MG63 (cell line): ENCODE measurements at places on chromosomes 2 and 18. TPM values are rescaled to one million over a fixed set of nuclear protein-coding genes. Genes with fewer than 3 reads are reported as not detected.

DNA sequence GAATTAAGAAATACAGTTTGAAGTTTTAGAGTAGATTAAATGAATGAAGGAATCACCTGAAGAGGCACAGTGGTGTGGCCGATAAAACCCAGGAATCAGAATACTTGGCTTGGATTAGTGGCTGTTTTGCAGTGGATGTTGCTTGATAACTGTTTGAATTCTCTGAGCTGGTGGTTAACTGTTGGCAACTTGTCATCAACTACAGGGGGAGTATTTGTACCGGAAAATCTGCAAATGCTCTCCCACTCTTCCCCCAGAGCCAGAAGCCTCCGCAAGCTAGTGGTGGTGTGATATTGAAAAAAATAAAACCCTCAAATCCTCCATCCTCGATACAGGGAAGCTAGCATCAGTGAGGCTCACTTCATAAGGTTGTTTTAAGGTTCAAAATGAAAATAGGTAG, 326.7 kb downstream of the DPP10 start:
- DNase-seq = no peak

DNA sequence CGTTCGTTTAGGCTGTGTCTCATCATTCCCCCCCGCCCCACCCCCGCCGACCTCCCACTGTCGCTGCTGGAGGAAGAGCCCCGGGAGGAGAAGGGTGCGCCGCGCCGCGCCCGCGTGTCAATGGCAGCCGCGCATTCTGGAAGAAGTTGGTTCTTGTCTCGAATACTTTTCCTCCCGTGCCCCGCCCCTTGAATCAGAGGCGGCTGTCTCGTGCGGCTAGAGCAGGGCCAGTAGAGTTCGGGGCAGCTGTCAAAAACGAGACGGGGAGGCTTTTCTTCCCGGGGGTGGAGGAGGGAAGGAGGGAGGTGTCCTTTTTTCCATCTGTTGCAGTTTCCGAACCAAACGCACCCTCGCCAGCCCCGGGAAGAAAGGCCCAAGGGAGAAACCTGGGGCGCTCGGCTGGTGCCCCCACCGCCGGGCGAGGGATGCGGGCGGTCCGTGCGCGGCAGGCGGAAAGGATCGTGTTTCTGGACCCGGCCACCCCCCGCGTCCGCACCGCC, 410 bp upstream of the TGIF1 start:
- DNase-seq = peak; percentile 84

GRCh38 chr2:185484602-185485001, 254.0 kb upstream of the FSIP2 start:
- DNase-seq = no peak

DNA sequence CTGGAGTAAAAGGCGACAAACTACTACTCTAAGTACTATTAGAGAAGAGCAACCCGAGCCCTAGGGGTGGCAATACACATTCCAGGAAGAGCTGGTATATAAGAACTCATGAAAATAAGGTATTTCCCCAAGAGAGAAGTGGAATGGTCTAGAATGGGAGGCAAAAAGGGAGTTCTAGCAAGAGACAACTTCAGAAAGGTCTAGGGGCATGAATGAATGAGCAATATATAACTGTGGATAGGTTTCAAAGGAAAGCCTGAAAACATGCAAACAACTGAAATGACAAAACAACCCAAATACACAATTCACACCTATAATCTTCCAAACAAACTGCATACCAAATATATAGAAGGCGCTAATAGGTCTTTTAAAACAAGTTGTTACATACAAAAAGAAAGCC, 22.2 kb downstream of the TRIP12 start:
- DNase-seq = no peak

- no peak for DNase-seq
These were observed 750 bp upstream of the CCDC150 start for GRCh38 chr2:196638765-196639164.

The RIT2 gene
- total RNA-seq = not detected in 2 replicates

DNA sequence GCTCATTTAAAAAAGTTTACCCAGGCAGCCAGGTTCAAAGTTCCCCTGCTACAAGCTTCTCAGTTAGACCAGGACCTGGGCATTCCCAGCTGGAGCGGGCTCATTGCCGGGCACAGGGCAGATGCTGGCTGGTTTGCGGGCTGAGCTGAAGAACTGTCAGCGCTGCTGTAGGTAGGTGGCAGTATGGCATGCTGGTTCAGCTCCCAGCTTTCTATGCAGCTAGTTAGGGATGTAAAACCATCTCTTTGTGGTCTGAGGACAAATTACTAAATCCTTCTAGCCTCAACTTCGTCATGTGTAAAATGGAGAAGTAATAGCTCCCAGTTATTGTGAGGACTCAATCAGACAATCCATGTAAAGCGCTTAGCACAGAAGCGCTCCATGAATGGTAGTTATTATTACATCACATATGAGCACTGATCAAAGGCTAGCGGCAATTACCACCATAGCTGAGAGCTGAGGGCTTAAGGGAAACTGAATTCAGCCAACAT, 2.4 kb upstream of the LDLRAD4 start:
- DNase-seq = peak; percentile 61

DNA sequence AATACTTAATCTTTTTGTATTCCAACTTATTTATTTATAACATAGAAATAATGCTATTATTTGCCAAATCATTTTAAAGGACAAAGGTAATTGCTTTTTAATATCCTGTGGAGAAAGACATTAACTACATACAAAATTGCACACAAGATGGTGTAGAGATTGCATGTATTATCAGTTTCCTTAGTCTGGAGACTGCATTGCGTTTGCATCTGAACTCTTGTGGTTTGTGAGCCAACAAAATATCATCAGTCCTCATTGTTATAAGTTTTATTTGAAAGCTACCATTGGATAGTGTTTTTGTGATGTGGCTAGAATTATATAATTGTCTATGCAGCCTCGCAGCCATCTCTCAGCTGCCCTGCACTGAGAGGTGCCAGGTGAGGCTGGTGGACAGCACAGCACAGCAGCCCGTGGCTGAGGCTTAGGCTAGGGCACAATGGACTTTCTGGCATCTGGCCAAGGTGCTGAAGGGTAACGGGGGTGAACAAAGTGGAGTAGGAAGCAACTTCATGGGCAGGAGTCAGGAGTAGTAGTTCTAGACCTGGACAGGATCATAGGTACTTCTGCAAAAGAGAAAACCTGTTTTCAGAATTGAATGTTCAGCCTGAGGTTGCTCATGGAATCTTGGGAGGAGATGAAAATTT, 15.1 kb downstream of the RASGRP3 start:
- no peak for DNase-seq

GRCh38 chr2:132668189-132668823, 1.7 kb downstream of the LYPD1 start:
- DNase-seq = no peak

The IGFBP5 gene
- total RNA-seq = 1.8 and 3.8 TPM in 2 replicates

The BUB1 gene
- 54.3 and 87.3 TPM in 2 replicates for total RNA-seq

DNA sequence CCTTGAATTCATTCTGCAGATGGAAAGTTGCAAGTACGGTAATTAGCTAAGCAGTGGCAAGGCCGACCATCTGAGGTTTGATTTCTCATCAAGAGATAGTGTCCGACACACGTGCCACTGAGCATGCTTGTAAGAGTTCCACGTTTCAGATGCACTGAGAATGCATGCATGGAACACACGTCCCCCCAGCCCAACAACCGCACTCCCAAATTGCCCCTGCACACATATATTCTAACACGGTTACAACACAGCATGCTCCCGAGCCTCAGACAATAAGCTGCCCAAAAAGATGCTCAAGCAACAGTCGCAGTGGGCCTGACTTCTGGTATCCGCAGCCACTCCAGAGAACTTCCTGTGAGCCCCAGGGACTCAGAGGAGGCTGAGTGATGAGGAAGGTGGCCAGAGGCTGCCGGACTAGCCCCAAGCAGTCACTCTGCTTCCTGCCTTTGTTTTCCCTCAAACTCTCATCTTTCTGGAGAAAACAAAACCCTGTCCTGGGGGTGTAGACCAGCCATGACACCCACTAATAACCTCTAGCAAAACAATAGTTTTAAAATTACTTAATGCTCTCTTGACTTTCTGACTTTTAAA, 204.0 kb downstream of the TGIF1 start:
- DNase-seq = no peak

DNA sequence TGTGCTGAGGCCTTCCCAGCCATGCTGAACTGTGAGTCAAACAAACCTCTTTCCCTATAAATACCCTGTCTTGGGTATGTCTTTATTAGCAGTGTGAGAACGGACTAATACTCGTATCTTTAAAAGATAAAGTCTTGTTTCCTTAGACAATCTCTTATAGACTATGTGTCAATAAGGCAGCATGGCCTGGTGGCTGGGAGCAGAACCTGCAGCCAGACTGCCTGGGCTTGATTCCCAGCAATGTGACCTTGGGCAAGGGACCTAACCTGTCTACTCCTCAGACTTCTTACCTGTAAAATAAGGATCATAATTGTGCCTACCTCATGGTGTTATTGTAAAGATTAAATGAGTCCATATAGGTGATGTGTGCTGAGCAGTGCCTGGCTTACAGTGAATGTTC, 198.7 kb downstream of the CDH20 start:
- DNase-seq = no peak

- DNase-seq = no peak
These were observed 192.8 kb downstream of the ANKRD30B start for GRCh38 chr18:14940735-14941134.

GRCh38 chr2:27298391-27299080, 9.7 kb downstream of the UCN start:
- DNase-seq = no peak

- DNase-seq = no peak
These were observed 40.2 kb upstream of the STAT4 start for GRCh38 chr2:191190861-191191552.

GRCh38 chr2:149441255-149441654, 110.9 kb downstream of the LYPD6 start:
- DNase-seq = no peak

The ATOH8 gene
- total RNA-seq = 43.5 and 59.1 TPM in 2 replicates
